Lung (tissue), 17 donors: ENCODE measurements at places on chromosomes 7 and 10. TPM values are rescaled to one million over a fixed set of nuclear protein-coding genes. Genes with fewer than 3 reads are reported as not detected.

NRG3 gene
- 2.0 TPM for total RNA-seq

GRCh38 chr10:91210014-91210413, 10.4 kb upstream of the PCGF5 start:
- H3K27ac ChIP-seq = no peak overlapping the region
- no peaks in the 10 kb centered on the region for H3K36me3 ChIP-seq
- H3K4me1 ChIP-seq = no peaks in the 10 kb centered on the region
- no peak overlapping the region for H3K4me3 ChIP-seq

GRCh38 chr10:80537086-80537735, 491 bp upstream of the SH2D4B start:
- peaks cover 20% of the 10 kb centered on the region for H3K4me1 ChIP-seq
- H3K27ac ChIP-seq = no peak overlapping the region
- H3K27me3 ChIP-seq = no peaks in the 10 kb centered on the region
- peak; percentile 61 for DNase-seq
- no peaks in the 10 kb centered on the region for H3K36me3 ChIP-seq

GRCh38 chr10:121036431-121036830, 185.3 kb downstream of the WDR11 start:
- H3K27ac ChIP-seq = no peak overlapping the region
- no peaks in the 10 kb centered on the region for H3K4me1 ChIP-seq
- DNase-seq = peak; percentile 71
- no peak overlapping the region for H3K4me3 ChIP-seq
- no peaks in the 10 kb centered on the region for H3K36me3 ChIP-seq

- H3K27ac ChIP-seq = no peak overlapping the region
- no peak overlapping the region for H3K4me3 ChIP-seq
- no peaks in the 10 kb centered on the region for H3K27me3 ChIP-seq
- no peak for DNase-seq
- H3K4me1 ChIP-seq = no peaks in the 10 kb centered on the region
- H3K36me3 ChIP-seq = no peaks in the 10 kb centered on the region
Observed at GRCh38 chr7:55591282-55591931, 19.1 kb upstream of the VOPP1 start.

DNA sequence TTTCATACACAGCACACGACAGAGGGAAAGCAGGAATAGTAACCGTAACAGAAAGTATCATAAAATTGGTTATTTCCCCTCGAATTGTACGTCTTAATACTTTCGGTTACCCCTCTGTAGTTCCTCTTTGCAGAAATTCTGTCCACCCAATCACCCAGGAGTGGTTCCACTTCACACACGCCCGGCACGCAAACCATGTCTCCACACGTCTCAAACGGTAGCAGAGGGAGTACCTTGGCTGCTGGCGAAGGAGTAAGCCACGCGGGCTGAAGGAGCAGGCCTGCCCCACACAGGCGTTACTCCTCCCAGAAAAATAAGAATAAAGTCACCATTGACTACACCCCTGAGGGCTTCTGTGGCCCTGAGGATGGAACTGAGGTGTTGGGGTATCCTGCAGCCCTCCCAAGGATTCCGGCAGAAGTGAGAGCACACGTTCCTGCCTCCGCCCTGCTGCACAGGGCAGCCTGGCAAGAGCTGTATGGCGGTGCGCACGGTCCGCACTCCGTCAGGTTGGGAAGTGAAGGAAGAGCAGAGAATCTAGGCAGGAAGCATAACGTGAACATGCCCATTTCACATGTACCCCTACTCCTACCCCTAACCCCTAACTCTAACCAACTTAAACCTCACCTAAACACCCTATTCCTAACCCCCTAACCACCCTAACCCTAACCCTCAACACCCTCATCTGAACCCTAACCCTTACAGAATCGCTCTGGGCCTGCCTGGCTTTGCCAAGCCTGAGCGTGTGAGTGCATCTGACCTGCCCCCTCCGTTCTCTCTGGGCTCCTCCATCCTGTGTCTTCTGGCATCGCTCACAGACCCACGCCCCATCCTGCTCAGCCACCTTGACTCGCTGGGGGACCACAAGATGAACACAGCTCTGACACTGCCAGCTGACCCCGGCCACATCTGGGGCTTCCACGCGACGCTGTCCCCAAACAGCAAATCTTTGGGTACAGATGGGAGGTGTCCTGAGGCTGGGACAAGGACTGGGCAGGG, 18.2 kb downstream of the GPR146 start:
- H3K27me3 ChIP-seq = no peaks in the 10 kb centered on the region
- no peak for DNase-seq
- peaks cover 14% of the 10 kb centered on the region for H3K4me1 ChIP-seq
- no peak overlapping the region for H3K4me3 ChIP-seq
- no peak overlapping the region for H3K27ac ChIP-seq

GRCh38 chr7:70137126-70137525, 538.9 kb downstream of the AUTS2 start:
- no peak overlapping the region for H3K4me3 ChIP-seq
- H3K27me3 ChIP-seq = no peaks in the 10 kb centered on the region
- no peak for DNase-seq
- no peak overlapping the region for H3K27ac ChIP-seq

- H3K4me1 ChIP-seq = peaks cover 3% of the 10 kb centered on the region
- no peak overlapping the region for H3K4me3 ChIP-seq
- H3K27ac ChIP-seq = no peak overlapping the region
- no peak for DNase-seq
- H3K36me3 ChIP-seq = peaks cover 9% of the 10 kb centered on the region
Observed at GRCh38 chr7:5234852-5235831, 45.1 kb downstream of the WIPI2 start.

DNA sequence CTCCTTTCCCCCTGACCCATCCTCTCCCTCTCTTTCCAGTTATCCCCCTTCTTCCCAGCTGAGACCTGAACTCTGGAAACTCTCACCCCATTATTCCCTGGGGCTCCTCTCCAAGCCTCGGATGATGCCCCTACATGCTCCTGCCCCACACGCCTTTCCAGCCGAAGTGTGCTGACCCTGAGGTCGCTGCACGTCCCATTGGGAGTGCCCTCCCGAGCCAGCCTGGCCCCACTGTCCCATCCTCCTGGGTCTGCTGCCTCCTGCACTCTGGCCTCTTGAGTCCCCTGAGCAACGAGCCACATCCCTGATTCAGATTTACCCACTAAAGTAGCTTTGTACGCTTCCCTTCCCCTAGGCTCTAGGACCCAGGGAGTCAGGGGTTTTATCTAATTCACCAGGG, 87.4 kb downstream of the TCERG1L start:
- no peaks in the 10 kb centered on the region for H3K4me1 ChIP-seq
- no peak overlapping the region for H3K27ac ChIP-seq
- H3K4me3 ChIP-seq = no peak overlapping the region
- no peaks in the 10 kb centered on the region for H3K27me3 ChIP-seq

DNA sequence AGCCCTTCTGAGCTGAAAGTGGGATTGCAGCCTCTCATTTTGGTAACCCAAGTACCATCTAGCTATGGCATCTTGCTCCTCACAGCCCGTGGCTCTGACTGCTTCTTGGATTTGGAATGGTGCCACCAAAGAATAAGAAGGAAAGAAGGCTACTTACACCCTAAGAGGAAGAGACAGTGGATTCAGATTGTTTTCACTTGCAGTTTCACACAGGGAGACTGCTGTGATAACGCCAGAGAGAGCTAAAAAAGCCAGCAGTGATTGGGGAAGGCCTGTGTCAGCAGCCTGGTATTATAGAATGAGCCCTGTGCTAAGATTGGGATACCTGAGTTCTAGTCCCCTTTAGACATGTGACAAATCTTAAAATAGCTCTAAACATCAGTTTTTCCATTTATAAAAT, 3.6 kb upstream of the LRRC4 start:
- no peaks in the 10 kb centered on the region for H3K36me3 ChIP-seq
- DNase-seq = no peak

DNA sequence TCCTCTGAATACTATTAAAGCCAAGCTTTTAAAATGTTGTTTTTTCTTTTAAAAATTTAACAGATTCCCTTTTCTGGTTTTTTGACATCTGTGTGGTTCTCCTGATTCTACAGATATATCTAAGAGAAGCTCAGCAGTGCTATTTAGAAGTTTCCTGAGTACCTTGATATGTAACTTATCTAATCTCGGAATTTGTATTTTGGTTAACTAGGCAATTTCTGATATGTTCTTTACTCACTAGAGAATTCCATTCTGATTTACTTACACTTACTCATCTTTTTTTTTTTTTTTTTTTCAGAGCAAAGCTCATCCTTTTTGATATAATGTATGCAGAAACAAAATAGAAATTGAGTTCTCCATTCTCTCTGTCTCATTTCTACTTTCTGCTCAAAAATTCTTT, 63.8 kb downstream of the PALS2 start:
- H3K4me3 ChIP-seq = no peak overlapping the region
- no peaks in the 10 kb centered on the region for H3K4me1 ChIP-seq
- no peak overlapping the region for H3K27ac ChIP-seq
- no peak for DNase-seq
- no peaks in the 10 kb centered on the region for H3K36me3 ChIP-seq
- no peaks in the 10 kb centered on the region for H3K27me3 ChIP-seq

DNA sequence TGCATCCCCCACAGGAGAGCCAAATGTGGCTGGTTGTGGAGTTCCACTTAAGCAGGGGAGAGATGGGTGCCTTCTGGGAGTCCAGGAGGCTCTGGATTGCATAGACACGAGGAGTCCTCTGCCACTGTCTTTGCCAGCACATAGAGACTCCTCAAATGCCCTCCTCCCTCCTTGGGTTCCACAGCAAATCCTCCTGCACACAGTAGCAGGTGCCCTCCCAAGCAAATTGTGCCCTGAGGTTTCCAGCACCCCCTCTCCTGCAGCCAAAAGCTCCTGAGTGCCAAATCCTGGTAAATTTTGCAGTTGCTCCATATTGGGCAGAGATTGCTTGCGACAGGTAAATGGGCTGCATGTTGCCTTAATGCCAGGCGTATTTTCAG, 5.8 kb downstream of the EVX1 start:
- no peaks in the 10 kb centered on the region for H3K4me1 ChIP-seq
- no peak overlapping the region for H3K4me3 ChIP-seq
- H3K27me3 ChIP-seq = peaks cover 9% of the 10 kb centered on the region
- H3K36me3 ChIP-seq = no peaks in the 10 kb centered on the region
- DNase-seq = no peak

DNA sequence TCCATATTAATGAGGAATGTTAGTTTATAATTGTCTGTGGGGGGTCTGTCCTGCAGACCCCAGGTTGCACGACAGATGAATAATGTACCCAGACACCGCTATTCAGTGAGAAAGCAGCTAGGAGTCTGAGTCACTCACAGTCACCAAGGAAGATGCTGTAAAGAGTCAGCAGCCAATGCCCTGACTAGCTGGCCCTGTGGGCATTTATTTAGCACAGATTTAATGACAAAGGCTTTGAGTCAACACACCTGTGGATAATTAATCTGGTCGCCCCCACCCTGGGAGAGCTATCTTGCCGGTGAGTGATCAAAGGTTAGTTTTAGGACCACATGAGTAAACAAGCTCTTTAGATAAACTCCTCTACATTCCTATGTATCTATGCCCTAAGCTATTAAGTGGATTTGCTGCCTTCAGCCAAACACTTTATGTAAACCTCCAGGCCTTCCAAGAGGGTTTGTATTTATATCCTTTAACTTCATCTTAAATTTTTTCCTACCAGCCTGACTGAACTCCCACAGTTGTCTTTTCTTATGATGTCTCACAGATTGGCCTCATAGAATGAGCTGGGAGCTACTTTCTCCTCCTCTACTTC, 180.0 kb upstream of the ADCY1 start:
- no peaks in the 10 kb centered on the region for H3K27me3 ChIP-seq
- no peak overlapping the region for H3K4me3 ChIP-seq
- no peaks in the 10 kb centered on the region for H3K36me3 ChIP-seq

DNA sequence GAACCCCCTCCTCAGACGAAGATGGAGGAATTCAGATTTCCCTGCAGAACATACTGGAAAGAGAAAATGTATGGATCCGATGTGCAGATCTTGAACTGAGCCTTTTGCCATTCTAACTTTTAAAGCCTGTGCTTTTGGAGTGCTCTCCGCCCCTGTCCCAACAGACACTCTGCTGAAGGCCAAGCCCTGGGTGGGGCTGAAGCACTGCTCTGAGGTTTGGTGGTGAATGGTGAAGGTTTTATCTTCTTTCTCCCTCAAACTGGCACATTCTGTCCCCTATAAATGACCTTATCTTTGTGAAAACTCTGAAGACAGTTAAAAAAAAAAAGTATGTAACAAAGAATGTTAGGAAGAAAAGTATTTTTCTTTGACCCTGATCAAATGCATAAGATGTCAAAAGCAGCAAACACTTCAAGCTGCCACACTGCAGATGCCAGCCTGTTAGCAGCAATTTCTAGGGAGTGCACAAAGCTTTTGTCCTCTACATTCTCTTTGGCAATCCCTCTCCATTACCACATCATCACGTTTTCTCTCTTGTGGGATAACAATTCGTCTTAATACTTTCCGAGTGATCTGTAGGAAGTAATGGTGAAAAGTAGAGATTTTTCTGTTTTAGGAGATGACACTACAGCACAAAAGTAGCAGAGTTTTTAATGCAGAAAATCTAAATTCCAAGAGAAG, 137.3 kb upstream of the CCDC6 start:
- H3K4me1 ChIP-seq = no peaks in the 10 kb centered on the region
- peak; percentile 69 for DNase-seq
- H3K27me3 ChIP-seq = no peaks in the 10 kb centered on the region
- H3K4me3 ChIP-seq = no peak overlapping the region
- H3K27ac ChIP-seq = no peak overlapping the region

DNA sequence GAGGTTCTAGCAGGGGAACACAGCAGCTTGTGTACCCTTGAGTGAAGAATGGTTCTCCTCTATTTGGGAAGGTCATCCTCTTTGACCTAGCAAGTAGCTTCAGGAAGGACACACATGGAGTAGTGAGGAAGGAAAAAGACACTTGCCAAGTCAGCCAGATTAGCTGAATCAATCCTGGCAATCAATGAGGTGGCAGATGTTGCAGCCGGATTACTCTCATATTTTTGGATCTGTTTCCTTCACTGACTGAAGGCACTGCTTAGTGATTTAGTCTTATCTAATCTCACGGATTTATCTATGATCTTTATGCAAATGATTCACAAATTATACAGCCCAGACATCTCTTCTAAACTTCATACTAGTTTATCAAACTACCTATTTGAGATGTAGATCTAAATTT, 218.8 kb downstream of the GPR158 start:
- H3K36me3 ChIP-seq = no peaks in the 10 kb centered on the region
- DNase-seq = no peak
- no peaks in the 10 kb centered on the region for H3K4me1 ChIP-seq
- H3K27ac ChIP-seq = no peak overlapping the region
- no peak overlapping the region for H3K4me3 ChIP-seq
